Bronchus fibroblast of lung (primary cell): ENCODE measurements at places on chromosomes 7 and 10. TPM values are rescaled to one million over a fixed set of nuclear protein-coding genes. Genes with fewer than 3 reads are reported as not detected.

Gene ZKSCAN1
- 10.7 and 11.3 TPM in 2 replicates for total RNA-seq

Gene GARIN1A
- 0.34 and 0.45 TPM in 2 replicates for total RNA-seq

Gene LIPF
- not detected in 2 replicates for total RNA-seq

Gene ASNS
- total RNA-seq: 158 and 160 TPM in 2 replicates

Gene SSMEM1
- total RNA-seq: 0.15 TPM in 1 of 2 replicates, not detected in the other

Gene SPACDR
- 1.8 and 2.7 TPM in 2 replicates for total RNA-seq

Gene DNAJC12
- 1.8 and 2.2 TPM in 2 replicates for total RNA-seq

Gene CRYGN
- not detected in 2 replicates for total RNA-seq

Gene FAM25C
- not detected in 2 replicates for total RNA-seq

Gene EPHA1
- total RNA-seq: 0.15 and 0.17 TPM in 2 replicates

Gene ZNF862
- 2.7 and 3.9 TPM in 2 replicates for total RNA-seq
